Stimulated activated CD4-positive, alpha-beta T cell treated with anti-CD3 and anti-CD28 coated beads, TNF-alpha, amount 100 ng/mL, for 4 hours (primary cell): ENCODE measurements at places on chromosomes 4 and X.

GRCh38 chr4:57287687-57288604 is 177.8 kb upstream of the IGFBP7 start:
- no peak for DNase-seq

- no peak for DNase-seq
Measured at GRCh38 chr4:102217775-102218355, 127.4 kb downstream of the SLC39A8 start.

DNA sequence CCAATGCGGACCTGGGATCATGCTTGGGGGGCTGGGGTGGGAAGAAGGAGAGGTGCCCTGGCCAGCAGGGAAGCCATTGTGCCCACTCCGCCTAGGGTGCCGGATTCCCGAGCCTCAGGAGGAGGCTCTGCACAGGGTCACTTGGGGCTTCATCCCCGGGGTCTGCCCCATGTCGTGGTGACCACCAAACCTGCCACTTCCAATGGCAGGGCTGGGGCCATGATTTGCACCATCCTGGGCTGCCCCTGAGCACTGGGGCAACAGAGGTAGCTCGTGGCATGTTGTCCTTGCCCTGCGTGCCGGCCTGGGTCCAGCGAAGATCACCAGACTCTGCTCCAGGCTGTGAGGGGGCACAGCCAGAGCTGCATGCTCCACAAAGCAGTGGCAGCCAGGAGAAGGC is 71.4 kb upstream of the DCAF12L2 start:
- no peak for DNase-seq

DNA sequence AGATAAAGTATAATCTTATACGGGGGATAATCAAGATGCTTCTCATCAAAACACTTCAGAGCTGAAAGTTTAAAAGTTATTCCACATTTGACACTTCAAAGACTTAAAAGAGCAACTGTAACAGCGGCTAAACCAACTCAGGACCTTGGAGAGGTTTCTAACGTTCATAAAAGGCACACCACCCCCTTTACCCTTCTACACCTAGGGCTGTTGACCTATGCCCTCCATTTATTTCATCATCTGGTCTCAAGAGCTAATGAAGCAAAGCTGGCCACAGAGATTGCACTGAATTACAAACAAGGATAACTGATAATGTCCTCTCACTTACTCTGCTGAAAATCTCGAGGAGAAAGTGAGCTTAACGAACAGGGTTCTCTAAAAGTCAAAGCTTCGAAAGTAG is 1.1 kb upstream of the RPS6KA6 start:
- DNase-seq, result no peak

DNA sequence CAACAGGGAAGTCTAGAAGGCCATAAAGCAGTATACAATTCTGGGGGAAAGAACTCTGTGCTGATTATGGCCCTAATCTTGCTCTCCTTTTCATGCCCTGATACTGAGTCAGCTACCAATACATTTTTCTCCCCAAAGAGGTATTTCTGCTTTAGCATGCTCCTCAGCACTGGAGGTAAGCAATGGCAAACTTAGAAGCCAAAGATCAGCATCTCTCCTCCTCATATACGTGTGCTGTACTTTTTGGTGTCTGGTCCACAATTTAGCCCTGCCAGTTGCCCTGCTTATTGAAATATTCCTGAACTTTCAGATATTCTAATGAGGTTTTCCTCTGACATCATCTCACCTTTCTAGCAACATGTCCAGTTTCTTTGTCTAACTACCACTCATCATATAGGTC is 226.2 kb downstream of the FSTL5 start:
- DNase-seq, result no peak

DNA sequence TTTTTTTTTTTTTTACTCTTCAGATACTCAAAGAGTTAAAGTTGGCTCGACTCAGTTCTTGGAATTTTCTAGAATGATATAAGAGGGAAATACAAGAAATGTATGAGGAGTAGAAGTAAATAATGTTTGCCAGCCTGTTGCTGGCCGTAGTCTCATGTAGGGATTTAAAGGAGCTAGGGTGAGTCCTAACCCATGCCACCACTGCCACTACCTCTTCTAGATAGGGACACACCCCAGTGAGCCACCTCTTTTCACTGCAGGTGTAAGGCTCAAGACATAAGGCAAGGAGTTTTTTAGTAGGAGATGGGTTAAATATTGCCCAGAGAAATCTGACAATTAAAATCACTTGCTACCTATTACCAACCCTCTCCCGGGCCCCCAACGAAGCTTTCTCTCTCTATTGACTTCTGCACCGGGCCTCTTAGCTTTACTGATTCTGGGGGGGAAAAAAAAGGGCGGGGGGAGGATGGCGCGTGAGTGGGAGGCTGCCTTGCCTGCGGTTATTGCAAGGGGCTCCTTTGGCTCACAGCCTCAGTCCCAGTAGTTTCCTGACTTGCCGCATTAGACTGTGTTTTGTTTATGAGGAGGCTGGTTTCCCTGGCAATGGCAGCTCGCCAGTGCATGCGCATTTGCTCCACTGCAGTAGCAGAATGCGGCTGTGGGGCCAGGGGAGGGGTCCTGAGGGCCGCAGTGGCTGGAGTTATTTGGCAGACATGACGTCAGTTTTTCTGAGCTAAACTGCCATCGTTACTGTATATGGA is 3.0 kb downstream of the LINC00632 start:
- DNase-seq, result no peak

GRCh38 chrX:122856205-122856604 is 327.9 kb upstream of the GRIA3 start:
- DNase-seq, result no peak

DNA sequence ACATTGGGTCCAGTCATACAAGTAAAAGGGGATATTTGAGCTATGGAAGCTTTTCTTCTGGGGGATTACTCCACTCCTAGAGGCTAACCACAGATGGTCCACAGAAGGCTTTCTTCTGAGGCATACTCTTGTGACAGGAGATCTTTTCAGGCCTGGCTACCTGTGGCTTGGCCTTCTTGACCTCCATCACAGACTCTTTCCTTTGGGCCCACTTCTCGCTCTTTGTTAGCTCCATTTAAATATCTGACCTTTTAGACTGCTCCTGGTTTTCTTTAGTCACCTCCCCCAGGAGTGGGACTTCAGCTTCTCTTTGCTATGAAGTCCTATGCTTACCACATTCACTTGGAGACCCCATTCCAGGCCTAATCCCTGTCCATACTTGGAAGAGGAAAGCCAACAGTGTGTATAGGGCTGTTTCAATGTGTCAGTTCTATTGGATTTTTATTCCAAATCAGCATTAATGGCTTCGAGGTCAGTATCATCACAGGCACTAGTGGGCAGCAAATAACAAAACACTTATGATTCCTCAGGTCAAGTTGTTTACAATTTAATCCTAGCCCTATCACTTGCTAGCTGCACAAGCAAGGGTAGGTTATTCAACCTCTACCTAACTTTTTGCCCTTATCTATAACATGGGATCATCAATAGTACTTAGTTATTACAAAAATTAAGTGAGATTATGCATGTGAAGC is 26.3 kb downstream of the GPC3 start:
- DNase-seq, result no peak

DNA sequence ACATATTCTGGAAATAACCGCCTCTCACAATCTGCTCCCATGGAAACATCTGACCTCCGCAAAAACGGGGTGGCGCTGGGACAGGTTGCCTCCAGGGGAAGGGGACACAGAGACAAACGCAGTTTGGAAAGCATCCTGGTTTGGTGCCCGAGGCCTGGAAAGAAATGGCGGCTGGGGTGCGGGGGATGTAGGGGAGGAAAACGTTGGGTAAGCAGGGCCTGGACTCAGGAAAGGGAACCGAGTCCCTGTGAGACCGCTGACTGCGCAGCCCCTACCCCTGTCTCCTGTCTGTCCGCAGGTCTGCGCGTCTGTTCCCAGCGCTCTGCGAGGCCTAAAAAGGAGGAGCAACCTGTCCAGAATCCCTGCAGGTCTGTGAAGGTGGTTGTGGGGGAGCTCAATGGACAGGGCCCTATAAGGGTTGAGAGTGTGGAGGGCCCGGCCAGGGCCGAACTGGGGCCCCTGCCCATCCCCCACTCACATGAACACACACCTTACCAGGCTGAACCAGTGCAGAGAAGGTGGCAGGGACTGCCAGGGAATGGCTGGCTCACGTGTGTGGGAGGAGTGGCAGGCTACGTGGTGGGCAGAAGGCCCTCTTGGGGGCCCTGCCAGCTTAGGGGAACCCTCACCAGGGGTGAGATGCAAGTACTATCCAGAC is 672 bp downstream of the TCEAL3 start:
- no peak for DNase-seq

DNA sequence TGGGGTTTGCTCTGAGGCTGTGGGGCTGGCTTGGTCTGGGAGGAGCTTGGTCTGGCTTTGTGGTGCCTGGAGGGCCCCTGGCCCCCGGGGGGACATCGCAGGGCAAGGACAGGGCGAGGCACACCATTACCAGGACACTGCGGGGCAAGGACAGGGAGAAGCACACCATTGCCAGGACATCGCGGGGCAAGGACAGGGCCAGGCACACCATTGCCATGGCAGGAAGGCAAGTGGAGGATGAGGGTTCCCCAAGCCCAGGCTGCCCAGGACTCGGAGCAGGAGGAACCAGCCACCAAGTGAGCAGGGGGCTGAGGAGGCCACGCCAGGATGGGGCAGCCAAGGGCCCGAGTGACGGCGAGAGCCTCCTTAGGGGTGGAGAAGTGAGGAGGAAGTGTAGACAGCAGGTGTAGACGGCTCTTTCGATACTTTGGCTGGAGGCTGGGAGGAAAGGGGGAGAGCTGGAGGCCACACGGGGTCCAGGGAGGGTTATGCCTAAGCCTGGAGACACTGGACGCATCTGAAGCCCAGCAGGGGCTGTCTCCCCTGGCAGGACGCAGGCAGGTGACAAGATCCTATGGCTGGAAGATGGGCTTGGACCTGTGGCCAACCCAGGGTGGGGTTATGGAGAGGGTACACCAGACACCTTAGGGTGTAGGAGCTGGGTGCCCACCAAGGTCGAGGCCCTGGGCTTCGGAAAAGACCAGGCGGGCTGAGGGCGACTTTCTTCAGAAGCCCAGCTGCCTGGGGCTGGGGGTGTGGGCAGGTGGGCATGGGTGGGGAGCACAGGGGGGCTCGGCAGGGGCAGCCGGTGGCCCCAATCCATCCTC is 7.3 kb downstream of the NKX1-1 start:
- no peak for DNase-seq

GRCh38 chr4:67658302-67658701 is 42.7 kb downstream of the UBA6 start:
- no peak for DNase-seq

GRCh38 chr4:5805270-5805669 is 87.6 kb downstream of the CRMP1 start:
- DNase-seq, result no peak

DNA sequence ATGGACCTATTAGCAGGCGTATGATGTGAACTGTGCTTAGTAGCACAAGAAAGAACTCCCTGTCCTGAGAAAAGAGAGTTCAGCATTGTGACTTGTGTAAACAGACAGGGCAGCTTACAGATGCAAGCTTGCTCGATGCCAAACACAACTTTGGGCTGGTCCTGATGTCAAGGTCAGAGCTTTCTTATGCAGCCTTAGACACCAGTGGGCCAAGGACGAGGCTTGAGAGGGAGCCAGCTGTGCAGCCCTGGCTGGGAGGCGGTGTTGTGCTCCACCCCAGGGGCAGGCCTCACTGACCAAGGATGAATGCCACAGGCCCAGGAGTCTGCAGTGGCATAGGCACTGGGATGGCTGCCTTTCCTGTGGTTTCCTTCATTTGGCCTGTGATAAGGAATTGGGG is 35.4 kb downstream of the JADE1 start:
- DNase-seq, result no peak

GRCh38 chr4:11496351-11496829 is 67.7 kb upstream of the HS3ST1 start:
- DNase-seq, result no peak

- DNase-seq, result no peak
Measured at GRCh38 chrX:154056770-154057241, 37.1 kb upstream of the IRAK1 start.

GRCh38 chrX:53494436-53494835 is 60.3 kb upstream of the HSD17B10 start:
- DNase-seq, result no peak

DNA sequence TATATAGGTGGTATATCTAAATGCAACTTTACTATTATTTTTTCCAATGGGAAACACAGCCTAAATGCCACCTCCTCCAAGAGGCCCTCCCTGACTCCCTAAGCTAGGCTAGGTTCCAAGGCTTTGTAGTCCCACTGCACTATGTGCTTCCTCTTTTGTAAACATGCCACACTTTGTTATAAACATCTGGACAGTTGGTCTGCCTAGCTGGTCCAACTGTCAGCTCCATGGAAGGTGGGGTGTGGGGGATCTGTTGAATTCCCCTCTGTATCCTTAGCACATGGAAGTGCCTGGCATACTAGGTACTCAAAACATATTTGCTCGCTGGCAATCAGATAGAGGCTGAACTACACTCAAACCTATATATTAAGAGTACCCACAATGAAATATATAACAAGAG is 63.4 kb downstream of the SLC9A7 start:
- no peak for DNase-seq

- DNase-seq, result no peak
Measured at GRCh38 chrX:109822861-109823260, 89.8 kb upstream of the ACSL4 start.

DNA sequence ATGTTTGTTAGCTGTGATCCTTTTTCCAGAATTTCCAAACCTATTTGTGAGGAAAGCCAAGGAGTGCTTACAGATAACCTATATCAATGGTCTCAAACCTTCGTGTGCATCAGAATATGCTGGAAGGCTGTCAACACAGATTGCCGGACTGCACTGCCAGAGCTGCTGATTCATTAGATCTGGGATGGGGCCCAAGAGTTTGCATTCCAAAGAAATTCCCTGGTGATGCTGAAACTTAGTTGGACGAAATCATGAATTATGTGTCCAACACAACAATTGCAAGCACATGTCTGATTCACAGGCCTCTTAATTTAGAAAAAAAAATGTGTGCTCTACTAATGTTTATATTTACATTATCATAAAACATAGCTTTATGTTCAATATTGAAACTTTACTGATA is 544.0 kb upstream of the AMOT start:
- DNase-seq, result no peak

- no peak for DNase-seq
Measured at GRCh38 chr4:100827756-100828155, 309.9 kb upstream of the EMCN start.

GRCh38 chrX:37846141-37846540 is 1.2 kb downstream of the DYNLT3 start:
- no peak for DNase-seq

- DNase-seq, result no peak
Measured at GRCh38 chrX:106783716-106784115, 18.8 kb upstream of the TBC1D8B start.

DNA sequence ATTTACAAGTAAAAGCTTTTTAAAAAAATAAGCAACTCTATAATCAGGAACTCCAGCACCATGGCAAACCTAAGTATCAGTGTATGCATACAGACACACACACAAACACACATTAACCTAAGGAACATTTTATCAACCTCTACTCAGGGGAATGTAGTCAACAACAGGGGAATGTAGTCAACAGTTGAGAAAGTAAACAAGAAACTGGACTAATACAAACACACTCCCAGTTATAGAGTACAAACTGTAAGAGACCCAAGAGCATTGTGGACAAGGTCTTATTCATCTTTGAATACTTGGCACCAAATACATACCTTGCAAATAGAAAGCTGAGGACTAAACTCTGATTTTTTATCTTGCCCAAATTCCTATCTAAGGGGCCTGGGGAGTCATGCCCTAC is 36.2 kb downstream of the PAPSS1 start:
- no peak for DNase-seq
